ENCODE measurements at places on chromosomes 6 and 20.

DNA sequence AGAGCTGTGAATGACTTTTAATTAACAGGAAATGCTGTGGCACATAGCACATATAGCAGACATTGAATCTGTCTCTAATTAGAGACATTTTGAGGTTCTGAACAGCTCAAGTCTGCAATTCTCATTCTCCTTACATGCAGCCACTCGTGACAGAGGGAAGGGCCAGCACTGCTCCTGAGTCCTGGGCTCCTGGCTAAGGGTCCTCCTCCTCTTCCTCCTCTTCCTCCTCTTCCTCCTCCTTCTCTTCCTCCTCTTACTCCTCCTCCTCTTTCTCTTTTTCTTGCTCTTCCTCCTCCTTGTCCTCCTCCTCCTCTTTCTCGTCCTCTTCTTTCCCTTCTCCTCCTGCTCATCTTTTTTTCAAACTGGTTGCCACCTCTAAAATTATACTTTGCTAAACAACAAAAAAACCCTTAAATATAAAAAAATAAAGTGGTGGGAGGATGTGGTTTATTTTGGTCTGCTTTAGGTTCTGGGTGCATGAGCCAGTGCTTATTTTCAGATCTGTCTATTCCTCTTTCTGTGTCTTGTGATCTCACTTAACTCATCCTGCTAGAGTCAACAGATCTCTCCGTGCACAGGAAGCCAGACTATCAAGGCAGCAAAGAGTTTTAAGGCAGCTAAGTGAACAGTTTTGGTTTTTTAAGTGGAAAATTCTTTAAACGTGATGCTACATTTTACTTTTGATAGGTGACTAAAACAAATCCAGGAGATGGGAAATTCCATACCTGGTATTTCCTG, 159.3 kb downstream of the CD83 start:
- peak; percentile 87 for DNase-seq

- peak; percentile 17 for DNase-seq
Observed at GRCh38 chr6:107820338-107821261, 3.5 kb downstream of the SCML4 start.

DNA sequence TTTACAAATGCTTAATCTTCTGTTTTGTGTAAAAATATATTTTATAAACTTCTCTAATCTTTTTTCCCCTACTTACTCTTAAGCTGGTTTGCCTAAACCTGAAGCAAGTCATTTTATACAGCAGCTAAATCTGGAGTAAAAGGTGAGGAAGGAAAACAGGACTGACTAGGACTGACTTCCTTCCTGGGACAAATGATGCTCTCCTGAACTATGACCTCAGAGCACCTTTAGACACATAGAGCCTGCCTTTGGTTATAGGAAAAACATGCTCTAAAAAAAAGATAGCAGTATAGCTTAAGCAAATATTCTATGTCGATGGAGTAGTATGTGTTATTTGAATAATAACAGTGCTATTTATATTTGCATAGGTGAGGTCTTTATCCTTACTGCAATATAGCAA, 21.5 kb upstream of the ADGRG6 start:
- no peak for DNase-seq

DNA sequence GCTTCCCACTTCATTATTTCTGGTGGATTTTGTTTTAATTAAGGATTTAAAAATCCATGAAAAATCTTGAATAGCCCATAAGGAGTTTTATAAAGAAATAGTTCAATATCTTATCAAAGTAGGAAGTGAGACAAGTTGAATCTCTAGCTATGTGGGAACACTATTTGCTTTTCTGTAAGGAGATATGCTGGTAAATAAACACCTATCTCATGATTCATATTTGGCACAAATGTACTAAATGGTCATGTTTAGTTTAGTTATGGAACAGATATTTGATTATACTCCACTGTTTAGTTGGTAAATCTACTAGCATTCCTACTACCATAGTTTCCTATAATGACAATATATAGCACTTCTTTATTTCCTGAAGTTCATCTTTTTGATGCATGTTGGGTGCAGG, 239.9 kb upstream of the CEP162 start:
- no peak for DNase-seq

- DNase-seq = no peak
Observed at GRCh38 chr20:1312904-1313235, 16.1 kb downstream of the SDCBP2 start.

GRCh38 chr6:5744497-5744896, 262.2 kb downstream of the NRN1 start:
- DNase-seq = no peak

DNA sequence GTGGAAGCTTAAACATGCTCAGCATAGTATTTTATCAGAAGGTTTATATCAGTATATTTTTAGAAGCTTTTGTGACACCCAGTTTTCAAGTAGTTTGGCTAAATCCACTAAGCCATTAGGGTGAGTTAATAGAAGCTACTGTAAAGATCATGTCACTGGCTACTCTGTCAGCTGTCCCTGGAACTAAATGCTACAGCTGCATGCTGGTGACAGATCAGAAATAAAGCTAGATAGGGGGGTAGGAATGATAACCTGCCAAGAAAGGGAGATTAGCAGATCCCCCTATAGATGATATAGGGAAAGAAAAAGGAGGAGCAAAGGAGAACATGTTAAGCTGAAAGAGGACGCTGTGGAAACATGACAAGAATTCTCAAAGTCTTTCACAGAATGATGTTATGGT, 363.2 kb downstream of the QKI start:
- no peak for DNase-seq
